Colonic mucosa (tissue), 4 donors: ENCODE measurements at places on chromosomes 12 and 14. TPM values are rescaled to one million over a fixed set of nuclear protein-coding genes. Genes with fewer than 3 reads are reported as not detected.

DNA sequence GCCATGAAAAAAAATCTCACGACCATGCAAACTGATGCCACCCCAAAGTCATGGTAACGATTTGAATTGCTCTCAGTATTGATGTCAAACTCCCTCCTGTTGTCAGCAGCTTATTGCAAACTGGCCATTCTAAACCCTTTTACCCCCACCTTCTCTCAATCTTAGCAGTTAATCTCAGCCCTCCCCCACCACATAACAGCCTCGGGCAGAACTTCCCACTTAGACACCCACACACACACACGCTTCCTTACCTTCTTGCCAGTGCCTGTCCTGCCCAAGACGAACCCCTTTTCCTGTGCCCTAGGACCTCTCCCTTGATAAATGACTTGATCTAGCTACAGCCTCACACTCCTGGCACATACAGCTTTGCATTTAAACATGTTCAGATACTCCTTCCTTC, 56.6 kb downstream of the GPATCH2L start:
- no peak overlapping the region for H3K4me3 ChIP-seq
- H3K36me3 ChIP-seq, result no peaks in the 10 kb centered on the region
- no peaks in the 10 kb centered on the region for H3K27me3 ChIP-seq
- no peak overlapping the region for H3K27ac ChIP-seq
- no peak for DNase-seq
- H3K4me1 ChIP-seq, result no peaks in the 10 kb centered on the region

The RAD51B gene
- 12.7 TPM for total RNA-seq

- no peaks in the 10 kb centered on the region for H3K27me3 ChIP-seq
- H3K4me1 ChIP-seq, result no peaks in the 10 kb centered on the region
- no peaks in the 10 kb centered on the region for H3K36me3 ChIP-seq
- H3K4me3 ChIP-seq, result no peak overlapping the region
Measured at GRCh38 chr14:36344211-36344610, 23.8 kb upstream of the MBIP start.

The ANKRD33 gene
- not detected for total RNA-seq

DNA sequence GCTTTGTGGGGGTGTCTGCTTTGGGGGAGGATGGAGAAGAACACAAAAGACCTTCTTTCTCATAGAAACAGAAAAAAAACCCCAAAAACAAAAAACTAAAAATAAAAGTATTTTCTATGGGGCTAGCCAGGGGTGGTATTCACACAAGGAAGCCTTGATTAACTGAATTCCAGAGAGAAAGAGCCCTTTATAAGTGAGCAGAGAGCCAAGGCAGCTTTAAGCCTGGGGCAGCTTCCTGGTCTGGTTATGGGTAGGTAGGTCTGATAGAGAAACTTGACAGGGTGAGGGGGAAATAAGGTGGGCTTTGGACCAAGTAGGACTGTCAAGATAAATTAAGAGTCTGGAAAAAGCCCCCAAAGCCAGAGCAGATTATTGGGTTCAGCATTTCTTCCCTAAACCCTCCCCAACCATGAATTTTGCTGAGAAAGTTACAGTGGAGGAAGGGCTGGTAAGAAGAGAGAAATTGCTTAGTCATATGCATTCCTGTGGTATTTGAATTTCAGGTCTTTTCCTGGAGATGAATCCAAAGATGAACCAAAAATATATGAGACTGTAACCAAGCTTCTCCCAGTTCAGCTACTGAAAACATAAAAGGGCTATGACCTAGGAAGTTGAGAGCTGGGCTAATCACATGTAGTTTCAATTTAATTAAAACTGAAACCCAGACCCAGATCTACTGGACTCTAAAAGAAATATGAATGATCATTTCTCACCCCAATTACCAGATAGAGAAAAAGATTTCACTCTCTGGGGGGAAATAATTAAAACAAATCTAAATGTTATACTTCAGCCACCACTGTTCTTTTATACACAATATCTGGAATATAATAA, 144.8 kb downstream of the TBC1D30 start:
- no peak overlapping the region for H3K27ac ChIP-seq
- DNase-seq, result no peak
- H3K27me3 ChIP-seq, result no peaks in the 10 kb centered on the region
- H3K36me3 ChIP-seq, result no peaks in the 10 kb centered on the region
- no peak overlapping the region for H3K4me3 ChIP-seq

DNA sequence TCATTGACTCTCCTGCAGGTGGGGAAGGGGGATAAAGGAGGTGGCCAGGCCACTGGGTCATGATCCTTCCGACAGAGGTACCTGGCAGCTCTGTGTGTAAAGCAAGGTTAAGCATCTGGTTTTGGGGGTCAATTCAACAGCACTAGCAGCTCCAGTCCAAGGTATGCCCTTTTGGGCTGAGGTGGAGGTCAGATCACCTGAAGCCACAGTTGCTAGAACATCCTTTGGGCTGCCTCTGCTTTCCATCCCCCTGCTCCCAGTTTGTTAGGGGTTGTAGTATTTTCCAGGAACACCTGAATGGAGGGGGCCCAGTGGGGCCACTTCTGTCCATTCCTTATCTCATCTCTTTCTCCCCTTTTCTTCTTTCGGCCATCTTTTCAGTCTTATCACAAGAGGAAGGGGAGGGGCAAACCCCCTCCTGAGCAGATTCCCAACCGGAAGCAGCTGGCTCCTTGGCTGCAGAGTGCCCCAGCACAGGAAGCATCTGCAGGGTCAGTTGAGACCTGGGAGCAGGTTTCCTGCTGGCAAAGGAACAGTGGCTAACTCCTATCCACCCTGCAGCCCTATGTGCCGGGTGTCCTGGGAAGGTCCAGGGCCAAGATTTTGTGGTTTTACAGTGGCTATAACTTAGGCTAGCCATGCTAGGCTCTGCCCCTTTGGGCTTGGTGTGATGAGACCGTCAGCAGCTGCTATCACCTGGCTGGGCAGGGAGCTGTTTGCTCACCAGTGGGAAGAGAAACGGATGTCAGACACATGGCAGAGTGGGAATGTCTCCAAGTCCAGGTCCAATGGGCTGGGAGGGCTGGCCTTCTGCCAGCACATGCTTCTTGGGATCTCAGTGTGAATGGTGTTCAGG, 40.2 kb downstream of the SH2B3 start:
- peaks cover 44% of the 10 kb centered on the region for H3K4me1 ChIP-seq
- peak overlapping the region; percentile 53 for H3K27ac ChIP-seq
- H3K36me3 ChIP-seq, result peaks cover 7% of the 10 kb centered on the region

The TMEM132D gene
- 0.17 TPM for total RNA-seq

DNA sequence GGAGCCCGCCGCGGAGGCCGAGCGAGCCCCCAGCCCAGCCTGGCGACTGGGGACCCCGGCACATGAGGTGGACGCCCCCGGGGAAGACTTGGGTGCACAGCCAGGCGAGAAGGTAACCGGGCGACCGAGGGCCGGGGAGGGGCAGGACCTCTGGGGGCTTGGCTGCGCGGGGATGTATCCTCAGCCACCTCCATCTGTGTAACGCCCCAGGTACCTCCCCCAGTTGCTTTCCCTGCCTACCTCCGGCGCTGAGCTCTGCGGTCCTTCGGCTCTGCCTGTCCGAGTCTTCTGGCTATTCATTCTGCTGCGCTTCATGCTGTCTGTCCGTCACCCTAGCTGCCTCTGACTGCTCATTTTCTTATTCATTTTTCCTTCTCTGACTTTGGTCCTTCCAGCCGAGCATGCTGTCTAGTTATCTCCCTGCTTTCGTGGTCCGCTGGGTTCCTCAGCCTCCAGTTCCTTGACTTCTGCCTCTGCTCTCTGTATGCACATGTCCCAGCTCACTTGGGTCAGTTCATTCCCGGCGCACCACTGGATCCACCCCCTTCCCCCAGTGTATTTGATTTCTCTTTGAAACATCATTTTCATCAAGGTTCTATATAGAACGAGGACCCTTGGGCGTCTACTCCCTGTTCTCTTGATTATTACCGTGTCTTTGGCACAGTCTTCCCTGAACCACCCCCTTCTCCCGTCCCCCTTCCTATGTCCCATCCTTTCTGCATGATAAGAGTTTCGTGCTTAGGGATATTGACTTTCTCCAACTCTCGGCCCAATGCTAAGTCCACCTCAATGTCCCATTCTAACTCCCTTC, 612 bp downstream of the PHC1 start:
- peak overlapping the region; percentile 52 for H3K27ac ChIP-seq
- DNase-seq, result peak; percentile 64
- peak overlapping the region; percentile 63 for H3K4me3 ChIP-seq
- H3K4me1 ChIP-seq, result peaks cover 7% of the 10 kb centered on the region
- H3K36me3 ChIP-seq, result no peaks in the 10 kb centered on the region
- no peaks in the 10 kb centered on the region for H3K27me3 ChIP-seq
